ENCODE measurements at places on chromosomes 5 and 9.

- DNase-seq, result no peak
These were observed 329.0 kb downstream of the ICE1 start for GRCh38 chr5:5751498-5751897.

DNA sequence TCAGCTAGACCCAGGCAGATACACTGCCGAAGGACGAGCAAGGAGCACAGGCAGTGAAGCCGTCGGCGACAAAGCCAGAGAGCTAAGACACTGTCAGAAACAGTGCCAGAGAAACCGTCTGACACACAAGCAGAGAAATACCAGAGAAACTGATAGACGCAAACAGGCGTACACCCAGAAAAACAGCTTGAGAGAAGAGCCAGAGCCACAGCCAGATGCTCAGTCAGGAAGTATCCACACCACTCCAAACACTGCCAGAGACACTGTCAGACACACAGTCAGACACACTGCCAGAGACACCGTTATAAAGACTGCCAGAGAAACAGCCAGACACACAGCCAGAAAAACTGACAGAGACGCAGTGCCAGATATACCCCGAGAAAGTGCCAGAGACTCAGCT is 19.1 kb downstream of the CNTFR start:
- DNase-seq, result no peak

DNA sequence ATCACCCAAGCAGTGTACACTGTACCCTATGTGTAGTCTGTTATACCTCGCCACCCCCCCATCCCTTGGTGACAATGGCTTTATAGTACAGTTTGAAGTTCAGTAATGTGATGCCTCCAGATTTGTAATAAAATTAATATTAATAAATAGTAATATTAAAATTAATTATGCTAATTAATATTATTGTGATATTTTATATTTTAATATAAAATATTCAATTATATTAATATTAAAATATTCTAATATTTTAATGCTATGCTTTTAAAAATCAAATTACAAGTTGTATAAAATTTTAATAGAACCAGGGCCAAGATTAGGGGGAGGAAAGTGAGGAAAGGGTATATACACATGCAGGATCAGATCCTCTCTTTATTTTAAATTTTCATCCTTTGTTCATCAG is 147.7 kb upstream of the MAP3K1 start:
- DNase-seq, result no peak

GRCh38 chr5:159184858-159185381 is 24.4 kb downstream of the RNF145 start:
- DNase-seq, result no peak

DNA sequence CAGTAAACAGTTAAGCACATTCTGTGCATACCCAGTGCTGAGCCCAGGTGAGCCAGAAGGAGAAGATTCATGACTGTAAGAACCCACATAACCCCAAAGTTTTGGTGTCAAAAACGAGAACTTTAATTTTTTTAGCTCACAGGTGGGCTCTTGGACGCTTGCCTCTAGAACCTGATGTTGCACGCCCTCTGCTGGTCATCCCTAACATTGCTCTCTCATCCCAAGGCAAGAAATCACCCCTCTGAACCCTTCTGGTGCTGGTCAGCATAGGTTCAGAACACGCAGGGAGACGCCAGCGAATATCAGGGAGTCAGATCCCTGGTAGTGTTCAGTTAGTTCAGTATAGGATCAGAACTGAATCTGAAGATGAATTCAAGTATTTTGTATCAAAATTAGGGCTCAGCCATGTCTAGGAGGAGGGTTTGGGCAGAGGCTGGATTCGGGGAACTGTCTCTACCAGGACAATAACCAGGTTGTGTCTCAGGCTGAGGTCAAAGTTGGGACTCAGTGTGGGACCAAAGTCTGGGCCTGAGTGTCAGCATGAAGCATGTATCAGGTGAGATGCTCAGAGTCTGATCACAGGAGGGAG is 4.1 kb upstream of the DNAJB5 start:
- no peak for DNase-seq

DNA sequence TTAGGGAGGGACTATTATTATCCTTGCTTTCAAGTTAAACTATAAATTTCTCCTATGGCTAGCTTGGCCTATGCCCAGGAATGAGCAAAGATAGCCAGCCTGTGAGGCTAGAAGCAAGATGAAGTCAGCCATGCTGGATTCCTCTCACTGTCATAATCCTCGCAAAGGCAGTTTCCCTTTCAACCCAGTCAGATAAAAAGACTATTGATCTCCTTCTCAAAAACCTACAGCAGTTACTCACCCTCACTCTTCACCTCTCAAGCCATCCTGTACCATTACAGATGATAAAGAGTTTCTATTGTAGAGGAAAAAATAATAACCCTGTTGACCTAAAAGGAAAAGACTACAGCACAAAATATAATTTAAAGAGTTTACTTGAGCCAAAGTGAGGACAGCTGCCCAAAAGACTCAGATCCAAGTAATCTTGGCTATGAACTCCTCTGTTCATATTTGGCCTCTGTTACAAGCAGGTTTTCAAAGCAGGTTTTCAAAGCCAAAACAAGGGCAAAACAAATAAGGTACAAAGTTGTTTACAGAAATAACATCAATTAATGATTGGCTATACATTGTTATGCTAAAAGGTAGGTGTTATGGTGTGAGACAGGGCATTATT is 41.7 kb downstream of the KCNV2 start:
- no peak for DNase-seq

DNA sequence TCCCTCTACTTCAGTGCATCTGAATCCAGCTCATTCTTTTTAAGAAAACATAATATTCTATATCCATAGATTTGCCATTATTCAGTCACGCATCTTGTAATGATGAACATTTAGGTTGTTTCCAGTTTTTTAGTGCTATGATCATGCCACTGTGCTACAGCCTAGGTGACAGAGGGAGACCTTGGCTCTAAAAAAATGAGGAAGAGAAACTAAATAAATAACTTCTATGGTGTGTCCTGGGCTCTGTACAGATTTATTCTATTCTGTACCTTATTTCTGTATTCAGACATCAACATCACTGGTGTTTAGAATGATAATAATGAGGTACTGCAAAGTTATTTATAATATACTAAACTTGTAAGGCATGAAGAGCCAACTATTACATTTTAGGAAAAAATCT is 45.9 kb downstream of the PDE8B start:
- no peak for DNase-seq

DNA sequence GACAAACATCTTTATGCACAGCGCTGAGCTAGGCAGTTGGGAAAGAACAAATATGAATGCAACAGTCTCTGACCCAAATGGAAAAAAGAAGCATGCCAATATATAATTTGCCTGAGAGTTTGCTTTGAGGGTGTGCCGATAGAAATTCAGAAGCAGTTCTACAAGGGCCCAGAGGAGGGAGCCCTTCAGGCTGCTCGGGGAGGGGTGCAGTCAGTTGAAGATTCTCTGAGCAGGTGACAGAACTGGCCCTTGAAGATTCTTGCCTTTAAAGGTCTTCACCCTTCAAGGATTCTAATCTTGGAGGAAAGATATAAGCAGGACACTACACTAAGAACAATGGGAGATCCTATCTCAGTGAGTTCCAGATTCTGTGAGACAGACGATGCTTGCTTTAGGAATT is 3.7 kb upstream of the PAPPA start:
- no peak for DNase-seq

DNA sequence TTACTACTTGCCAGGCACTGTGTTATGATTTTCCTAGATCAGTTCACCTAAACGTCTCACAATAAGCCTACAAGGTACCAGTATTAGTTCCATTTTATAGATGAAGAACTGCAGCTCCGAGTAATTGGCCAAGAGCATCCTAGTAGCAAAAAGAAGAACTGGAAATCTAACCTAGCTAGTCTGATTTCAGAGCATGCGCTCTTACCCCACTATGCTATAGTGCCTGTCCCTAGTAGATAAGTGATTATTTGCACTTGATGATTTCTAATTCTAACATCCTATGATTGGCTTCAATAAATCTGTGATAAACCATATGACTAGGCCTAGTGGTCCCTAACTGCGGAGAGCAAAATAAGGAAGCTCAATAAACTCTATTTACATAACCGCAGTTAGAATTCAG is 7.1 kb upstream of the PLAC8L1 start:
- no peak for DNase-seq

GRCh38 chr9:99851500-99851822 is 29.8 kb downstream of the NR4A3 start:
- DNase-seq, result no peak

DNA sequence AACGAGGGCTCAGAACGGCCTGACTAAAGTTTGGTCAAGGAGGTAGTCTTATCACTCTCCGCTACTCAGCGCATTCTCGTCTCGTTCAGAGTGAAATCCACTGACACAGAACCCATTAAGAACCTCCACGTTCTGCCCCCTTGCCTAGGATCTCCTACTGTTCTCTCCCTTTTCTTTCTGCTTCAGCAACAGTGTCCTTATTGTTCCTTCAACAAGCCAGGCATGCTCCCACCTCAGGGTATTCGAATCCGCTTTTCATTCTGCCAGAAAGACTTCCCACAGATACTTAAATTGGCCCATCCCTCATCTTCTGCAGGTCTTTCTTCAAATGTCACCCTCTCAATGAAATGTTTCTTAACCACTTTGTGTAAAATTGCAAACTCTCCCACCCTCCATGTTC is 4.3 kb upstream of the ZNF354C start:
- DNase-seq, result no peak

DNA sequence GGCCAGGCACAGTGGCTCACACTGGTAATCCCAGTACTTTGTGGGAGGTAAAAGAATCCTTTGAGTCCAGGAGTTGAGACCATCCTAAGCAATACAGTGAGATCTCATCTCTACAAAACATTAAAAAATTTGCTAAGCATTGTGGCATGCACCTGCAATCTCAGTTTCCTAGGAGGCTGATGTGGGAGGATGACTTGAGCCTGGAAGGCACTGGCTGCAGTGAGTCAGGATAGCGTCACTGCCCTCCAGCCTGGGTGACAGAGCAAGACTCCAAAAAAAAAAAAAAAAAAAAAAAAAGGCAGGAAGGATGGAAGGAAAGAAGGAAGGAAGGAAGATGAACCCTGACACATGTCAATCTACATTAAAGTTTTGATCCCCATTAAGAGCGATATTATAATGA is 1452.2 kb upstream of the ACO1 start:
- DNase-seq, result no peak

DNA sequence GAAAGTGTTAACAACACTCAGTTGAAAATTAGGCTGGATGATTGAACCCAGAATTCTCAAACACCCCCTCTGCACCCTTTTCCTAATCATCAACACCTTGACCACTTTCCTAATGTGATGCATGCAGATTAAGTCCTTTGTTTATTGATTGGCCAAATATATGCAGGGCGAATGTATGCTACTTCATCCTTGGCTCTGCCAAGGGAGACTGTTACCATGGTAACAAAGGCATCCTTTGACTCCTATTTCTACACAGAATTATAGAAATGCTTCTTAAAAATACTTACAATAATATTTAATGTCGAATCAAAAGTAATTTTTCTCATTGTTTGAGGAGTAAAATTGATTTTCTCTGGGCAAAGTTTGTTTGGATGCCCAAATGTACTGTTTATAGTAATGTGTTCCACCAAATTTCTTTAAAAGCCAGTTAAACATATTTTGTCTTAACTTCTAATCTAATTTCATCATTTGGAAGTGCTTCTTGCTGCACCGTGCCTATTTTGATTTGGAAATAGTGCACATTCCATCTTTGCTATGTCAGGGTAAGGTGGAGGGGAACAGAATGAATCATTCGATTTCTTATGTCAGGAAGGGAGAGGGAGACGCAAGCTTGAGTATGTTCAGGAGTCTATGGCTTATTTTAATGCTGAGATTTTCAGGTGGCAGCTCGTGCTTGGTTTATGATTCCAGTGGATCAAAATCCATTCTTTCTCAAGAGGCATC is 1384.3 kb upstream of the WWC1 start:
- DNase-seq, result no peak

GRCh38 chr9:16704116-16705110 is 166.1 kb downstream of the BNC2 start:
- DNase-seq, result no peak

DNA sequence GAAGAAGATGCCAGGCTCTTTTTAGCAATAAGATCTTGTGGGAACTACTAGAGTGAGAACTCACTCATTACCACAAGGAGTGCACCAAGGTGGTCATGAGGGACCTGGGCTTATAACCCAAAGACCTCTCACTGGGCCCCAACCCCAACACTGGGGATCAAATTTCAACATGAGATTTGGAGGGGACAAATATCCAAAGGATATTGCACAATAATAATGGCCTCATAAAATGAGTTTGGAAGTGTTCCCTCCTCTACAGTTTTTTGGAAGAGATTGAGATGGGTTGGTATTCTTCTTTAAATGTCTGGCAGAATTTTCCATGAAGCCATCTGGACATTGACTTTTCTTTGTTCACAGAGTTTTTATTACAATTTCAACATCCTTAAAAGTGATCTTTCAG is 38.0 kb upstream of the FAM120A start:
- no peak for DNase-seq

DNA sequence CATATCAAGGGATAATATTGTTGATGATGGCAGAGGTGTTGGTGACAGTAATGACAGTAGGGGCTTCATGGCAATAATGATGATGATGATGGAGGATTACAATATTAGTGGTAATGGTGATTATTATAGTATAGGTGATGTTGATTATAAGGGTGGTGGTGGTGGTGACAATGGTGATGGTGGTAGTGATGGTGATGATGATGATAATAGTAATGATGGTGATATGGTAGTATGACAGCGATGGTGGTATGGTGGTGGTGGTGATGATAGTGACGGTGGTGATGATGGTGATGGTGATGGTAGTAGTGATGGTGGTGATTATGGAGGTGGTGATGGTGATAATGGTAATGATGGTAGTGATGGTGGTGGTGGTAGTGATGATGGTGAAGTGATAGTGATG is 13.6 kb downstream of the KCNIP1 start:
- no peak for DNase-seq

DNA sequence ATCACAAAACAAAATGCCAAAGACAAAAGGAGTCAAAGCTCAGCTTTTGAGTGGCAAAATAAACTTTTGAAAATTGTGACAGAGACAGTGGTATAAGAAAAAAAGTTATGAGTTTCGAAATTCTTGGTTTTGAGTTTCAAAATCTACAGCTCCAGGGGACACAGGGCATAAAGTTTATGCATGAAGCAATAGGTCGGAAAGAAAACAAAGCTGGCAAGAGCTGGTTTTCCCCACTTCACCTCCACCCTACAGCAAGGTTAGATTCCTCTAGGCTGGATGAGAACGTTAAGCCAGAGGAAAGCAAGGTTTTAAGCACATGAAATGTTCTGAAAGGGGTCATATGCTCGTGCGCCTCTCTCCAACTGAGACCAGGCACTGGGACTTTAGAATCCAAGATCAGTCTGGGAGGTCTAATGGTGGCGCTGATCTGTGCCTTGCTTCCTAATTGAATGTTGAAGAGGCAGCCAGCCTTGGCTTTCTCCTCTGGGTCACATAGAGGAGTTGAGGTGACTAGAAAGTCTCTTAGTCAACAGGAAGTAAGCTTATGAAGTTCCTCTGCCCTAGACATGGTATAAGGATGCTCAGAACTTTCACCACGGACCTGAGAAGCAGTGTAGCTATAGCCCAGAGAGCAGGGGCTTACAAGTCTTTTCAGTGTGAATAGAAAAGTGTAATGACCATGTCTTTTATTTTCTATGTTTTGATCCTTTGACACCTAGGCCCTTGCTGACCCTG is 167.7 kb upstream of the DMAC1 start:
- DNase-seq, result no peak

GRCh38 chr5:125510651-125511050 is 764.2 kb upstream of the ZNF608 start:
- no peak for DNase-seq

- DNase-seq, result no peak
These were observed 285.8 kb upstream of the ZNF462 start for GRCh38 chr9:106577121-106577520.

Measured in substantia nigra (tissue), 51 donors.